Bronchial smooth muscle cell (primary cell): ENCODE measurements at places on chromosomes 16 and 17. TPM values are rescaled to one million over a fixed set of nuclear protein-coding genes. Genes with fewer than 3 reads are reported as not detected.

Gene GJC1
- total RNA-seq: 10.2 and 12.6 TPM in 2 replicates

Gene STH
- total RNA-seq: not detected in 2 replicates

Gene SP6
- under 0.01 TPM in 2 replicates for total RNA-seq

Gene ETV4
- 0.17 and 0.63 TPM in 2 replicates for total RNA-seq

Gene ANKS3
- 19.4 and 29.6 TPM in 2 replicates for total RNA-seq

Gene AGRP
- total RNA-seq: not detected in 2 replicates

Gene IL21R
- total RNA-seq: 1.4 and 2.6 TPM in 2 replicates

Gene TUBB3
- total RNA-seq: 574 and 719 TPM in 2 replicates

Gene ZNF688
- 5.8 and 13.6 TPM in 2 replicates for total RNA-seq

Gene CCL14
- not detected in 2 replicates for total RNA-seq

Gene SLC7A6OS
- 14.3 and 15.4 TPM in 2 replicates for total RNA-seq

Gene TMEM98
- 102 and 280 TPM in 2 replicates for total RNA-seq

Gene ST6GALNAC1
- not detected in 2 replicates for total RNA-seq

Gene DYNLRB2
- 0.32 TPM in 1 of 2 replicates, not detected in the other for total RNA-seq

Gene PLEKHG4
- total RNA-seq: 11.2 and 34.4 TPM in 2 replicates

Gene KRTAP9-2
- not detected in 2 replicates for total RNA-seq

Gene TXNDC11
- 14.3 and 17.2 TPM in 2 replicates for total RNA-seq

Gene HOXB6
- 1.5 and 3.2 TPM in 2 replicates for total RNA-seq

Gene MYH11
- under 0.01 and 0.09 TPM in 2 replicates for total RNA-seq

Gene TBC1D3B
- total RNA-seq: 2.6 and 3.2 TPM in 2 replicates

Gene RHBDF1
- 32.3 and 46.5 TPM in 2 replicates for total RNA-seq

Gene MMP15
- 1.2 and 1.3 TPM in 2 replicates for total RNA-seq

Gene MT1M
- total RNA-seq: 2.8 and 3.9 TPM in 2 replicates

Gene C17orf67
- total RNA-seq: 0.32 and 0.60 TPM in 2 replicates

Gene CIBAR2
- total RNA-seq: not detected in 2 replicates

Gene PTX4
- total RNA-seq: not detected in 2 replicates

Gene DHX38
- 91.3 and 164 TPM in 2 replicates for total RNA-seq

Gene C17orf50
- total RNA-seq: not detected in 2 replicates

Gene CCL22
- not detected in 2 replicates for total RNA-seq

Gene JMJD6
- 10.7 and 13.7 TPM in 2 replicates for total RNA-seq

Gene ARHGDIG
- total RNA-seq: 0.77 and 0.79 TPM in 2 replicates

Gene CSH1
- not detected in 2 replicates for total RNA-seq

Gene OR2C1
- total RNA-seq: 0.16 and 0.43 TPM in 2 replicates

Gene DOC2A
- total RNA-seq: 0.16 and 0.34 TPM in 2 replicates

Gene TBC1D3I
- total RNA-seq: not detected in 2 replicates

Gene CD300C
- not detected in 2 replicates for total RNA-seq
